GOT3 (cell line): ENCODE measurements at places on chromosomes 4 and X.

- no peak for DNase-seq
Measured at GRCh38 chrX:98607739-98608138, 1724.0 kb downstream of the RPA4 start.

DNA sequence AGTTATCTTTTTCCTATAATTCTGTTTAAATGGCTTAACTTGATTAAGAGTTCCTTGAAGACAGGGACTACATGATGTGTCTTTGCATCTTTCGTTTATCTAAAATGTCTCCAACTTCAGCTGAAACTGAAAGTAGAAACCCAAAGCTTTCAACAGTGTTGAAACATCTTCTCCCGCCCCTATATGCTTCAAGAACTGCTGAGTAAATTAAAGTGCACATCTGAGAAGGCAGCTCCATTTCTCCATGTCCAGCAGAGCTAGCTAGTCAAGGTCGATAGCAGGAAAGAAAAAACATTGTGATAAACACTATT, 185.7 kb upstream of the TBL1X start:
- no peak for DNase-seq

GRCh38 chr4:26907731-26908599, 47.3 kb downstream of the STIM2 start:
- no peak for DNase-seq

DNA sequence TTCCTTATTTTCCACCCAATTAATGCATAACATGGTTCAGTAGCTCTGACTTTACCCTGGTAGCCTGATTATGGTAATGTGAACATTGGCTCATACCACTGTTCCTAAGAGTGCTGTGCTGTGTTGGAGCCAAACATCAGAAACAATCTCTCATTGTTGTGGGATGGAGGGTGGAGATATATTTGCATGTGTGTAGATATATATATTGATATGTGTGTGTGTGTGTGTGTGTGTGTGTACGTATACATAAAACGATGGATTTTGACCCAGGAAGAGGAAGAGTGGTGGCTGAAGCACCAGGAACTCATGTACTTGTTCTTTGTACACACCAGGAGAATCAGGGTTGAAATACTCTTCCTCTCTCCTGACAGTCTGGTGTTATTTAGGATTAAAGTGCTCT, 247.7 kb downstream of the IL15 start:
- no peak for DNase-seq

DNA sequence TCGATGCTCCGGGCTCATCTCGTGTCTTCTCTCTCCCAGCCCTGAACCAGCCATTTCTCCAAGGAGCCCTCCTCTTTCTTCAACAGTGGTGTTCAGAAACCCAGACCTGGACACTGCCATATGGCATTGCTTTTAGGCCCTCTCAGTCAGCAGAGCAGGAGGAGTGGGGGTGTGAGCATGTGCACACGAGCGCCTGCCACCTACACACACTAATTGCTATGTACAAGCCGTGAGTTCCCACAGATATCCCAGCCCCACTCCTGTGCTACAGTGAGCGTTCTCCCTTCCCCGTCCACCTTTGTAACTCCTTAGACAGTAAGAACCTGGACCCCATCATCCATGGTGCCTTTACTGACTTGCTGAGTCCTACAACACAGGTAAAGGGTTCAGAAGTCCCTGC, 53.8 kb downstream of the TNIP2 start:
- DNase-seq, result no peak

DNA sequence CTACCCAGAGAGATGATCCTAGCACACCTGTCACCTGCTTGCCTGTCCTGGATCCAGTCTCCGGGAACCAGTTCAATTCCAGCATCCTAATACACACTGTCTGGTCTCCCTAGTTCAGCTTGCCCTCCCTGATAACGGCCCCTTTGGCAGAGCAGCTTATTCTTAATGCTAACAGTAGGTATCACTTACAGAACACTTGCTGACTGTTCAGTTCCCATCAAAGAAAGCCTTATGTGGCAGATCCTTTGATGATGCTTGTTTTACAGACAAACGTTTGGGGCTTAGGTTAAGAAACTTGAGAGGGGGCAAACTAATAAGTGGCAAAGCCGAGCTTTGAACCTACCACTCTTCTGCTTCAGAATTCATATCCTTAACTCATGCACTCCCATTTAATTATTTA, 890 bp downstream of the RASSF6 start:
- DNase-seq, result no peak

GRCh38 chr4:23923141-23923540, 33.3 kb upstream of the PPARGC1A start:
- no peak for DNase-seq

DNA sequence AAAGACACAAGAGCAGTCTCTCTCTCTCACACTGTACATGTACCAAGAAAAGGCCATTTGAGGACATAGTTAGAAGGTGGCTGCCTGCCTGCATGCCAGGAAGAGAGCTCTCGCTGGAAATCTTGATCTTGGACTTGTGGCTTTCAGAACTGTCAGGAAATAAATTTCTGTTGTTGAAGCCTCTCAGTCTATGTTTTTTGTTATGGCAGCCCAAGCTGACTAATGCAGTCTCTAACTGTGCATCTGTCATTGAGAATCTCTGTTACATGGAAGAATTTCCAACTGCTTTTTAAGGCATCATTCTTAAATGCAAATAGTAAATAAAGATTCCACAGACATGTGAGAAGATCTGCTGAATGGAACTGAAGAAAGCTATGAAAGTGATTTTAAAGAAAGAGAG, 198.3 kb downstream of the PCDH10 start:
- no peak for DNase-seq

DNA sequence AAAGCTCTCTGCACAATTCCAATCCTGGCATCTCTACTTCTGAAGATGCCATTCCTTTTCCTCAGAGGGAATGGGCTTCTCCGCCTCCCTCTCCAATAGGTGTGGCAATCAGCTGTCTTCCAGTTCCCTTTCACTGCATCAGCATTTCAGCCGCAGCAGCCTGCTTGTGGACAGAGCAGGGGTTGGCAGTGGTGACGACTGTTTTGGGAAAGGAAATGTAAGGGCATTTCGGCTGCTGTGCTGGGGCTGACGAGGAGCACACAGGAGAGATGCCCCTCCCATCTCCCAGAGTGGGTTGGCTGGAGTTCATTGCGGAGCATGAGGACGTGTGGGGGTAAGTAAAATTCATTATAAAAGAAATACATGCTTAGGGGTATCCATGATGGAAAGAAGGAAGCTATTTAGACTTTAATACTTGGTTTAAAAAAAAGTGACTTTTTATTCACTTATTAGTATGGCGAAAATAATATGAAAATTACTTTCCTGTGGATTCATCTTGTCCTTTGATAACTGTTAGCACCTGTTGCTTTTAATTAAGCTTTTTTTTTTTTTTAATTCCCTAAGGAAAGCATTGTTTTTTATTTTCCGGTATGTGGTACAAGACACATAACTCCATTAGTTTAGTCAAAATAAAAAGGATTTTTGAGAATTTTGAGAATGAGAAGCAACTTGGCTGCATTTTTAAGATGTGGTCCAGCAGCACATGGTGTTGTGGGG, at the start of gene LIMCH1:
LIMCH1 (plus strand) TSS at position 141 of the 717 bp plus-strand sequence. CDS start 67,839 bp downstream, outside the sequence.
- no peak for DNase-seq

GRCh38 chr4:150680651-150681050, 98.7 kb downstream of the MAB21L2 start:
- DNase-seq, result no peak

- no peak for DNase-seq
Measured at GRCh38 chr4:109691411-109691920, 11.8 kb downstream of the CASP6 start.

GRCh38 chrX:130285069-130285620, 16.4 kb upstream of the ZNF280C start:
- DNase-seq, result no peak
